ENCODE measurements at places on chromosomes 2 and 18.

DNA sequence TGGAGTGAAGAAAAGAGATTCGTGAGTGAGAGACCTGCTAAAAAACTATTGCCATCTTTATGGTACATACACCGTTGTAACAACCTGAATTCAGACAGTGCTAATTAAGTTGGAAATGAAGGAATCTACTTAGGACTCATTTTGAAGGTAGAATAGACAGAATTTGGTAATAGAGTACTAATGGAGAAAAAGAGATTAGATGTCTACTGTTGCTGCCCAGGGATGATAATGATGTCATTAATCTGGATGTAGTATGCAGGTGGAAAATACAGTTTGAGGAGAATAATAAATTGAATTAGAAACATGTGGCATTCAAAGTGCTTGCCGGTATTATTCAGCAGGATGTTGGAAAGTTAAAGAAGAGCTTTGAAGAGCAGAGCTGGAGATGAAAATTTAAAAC is 44.7 kb downstream of the DIS3L2 start:
- DNase-seq = no peak

DNA sequence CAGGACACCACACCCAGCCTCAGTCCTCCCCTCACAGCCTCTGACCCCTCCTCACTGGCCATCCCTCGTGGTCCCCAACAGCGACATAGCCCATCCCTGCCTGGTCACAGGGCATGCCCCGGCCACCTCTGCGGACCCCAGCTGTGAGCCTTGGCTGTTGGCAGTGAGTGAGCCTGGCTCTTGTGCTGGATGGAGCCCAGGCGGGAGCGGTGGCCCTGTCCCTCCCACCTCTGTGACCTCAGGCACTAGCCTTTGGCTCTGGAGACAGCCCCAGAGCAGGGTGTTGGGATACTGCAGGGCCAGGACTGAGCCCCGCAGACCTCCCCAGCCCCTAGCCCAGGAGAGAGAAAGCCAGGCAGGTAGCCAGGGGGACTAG is 7.9 kb downstream of the DES start:
- DNase-seq = no peak

GRCh38 chr2:30003128-30003527 is 81.7 kb upstream of the ALK start:
- DNase-seq = no peak

GRCh38 chr18:26574958-26575864 is 26.9 kb upstream of the KCTD1 start:
- no peak for DNase-seq

DNA sequence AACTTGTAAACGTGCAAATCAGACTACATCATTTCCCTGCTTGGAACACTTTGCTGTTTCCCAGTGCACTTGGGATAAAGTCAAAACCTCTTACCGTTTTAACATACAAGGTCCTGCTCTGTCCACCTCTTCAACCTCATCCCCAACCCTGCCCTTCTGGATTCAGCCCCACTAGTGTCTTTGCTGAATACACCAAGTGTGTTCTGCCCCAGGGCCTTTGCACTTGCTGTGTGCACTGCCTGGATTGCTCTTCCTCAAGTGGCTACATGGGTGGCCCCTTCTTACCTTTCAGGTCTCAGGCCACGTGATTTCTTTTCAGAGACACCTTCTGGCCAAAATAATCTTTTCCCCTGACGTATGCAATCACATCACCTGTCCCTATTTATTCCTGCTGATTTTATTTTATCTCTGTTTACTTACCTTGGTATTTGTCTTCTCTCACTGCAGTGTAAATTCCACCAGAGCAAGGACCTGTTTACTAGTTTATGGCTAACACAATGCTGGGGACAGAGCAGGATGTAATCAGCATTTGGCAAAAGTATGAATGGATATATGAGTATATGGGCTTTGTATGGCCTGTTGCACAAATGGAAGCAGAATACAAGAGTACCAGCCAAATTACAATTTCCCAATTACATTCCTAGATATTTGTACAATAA is 63.9 kb downstream of the MAPK4 start:
- DNase-seq = no peak

DNA sequence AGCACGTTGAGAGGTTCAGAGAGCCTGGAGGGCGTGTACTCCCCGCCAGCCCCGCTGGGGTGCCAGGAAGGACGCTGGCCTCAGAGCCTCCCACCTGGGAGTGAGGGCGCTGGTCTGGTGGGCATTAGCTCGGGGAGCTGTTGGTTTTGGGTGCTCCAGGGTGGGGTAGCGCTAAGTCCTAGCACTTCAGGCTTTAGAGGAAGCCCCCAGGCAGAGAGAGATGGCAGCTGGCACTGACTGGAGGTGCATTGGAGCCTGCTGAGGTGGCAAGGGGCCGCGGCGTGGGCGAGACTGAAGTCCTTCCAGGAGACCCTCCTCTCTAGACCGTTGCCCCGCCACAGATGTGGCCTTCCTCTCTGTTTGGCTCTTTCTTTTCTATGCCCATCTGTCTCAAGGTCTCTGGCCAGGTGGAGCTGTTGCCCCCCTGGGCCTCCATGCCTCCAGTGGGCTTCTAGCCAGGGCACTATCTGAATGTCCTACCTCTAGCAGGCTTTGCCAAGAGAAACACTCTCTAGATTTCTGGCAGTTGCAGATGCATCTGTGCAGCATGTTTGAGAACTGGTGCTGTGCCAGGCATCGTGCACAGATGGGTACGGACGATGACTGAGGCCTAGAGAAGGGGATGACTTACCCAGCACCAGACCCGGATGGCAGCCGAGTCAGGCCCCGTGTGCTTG is 6.6 kb downstream of the CAPN10 start:
- DNase-seq = peak; percentile 50

GRCh38 chr2:103135679-103136078 is 373.8 kb downstream of the TMEM182 start:
- DNase-seq = no peak

DNA sequence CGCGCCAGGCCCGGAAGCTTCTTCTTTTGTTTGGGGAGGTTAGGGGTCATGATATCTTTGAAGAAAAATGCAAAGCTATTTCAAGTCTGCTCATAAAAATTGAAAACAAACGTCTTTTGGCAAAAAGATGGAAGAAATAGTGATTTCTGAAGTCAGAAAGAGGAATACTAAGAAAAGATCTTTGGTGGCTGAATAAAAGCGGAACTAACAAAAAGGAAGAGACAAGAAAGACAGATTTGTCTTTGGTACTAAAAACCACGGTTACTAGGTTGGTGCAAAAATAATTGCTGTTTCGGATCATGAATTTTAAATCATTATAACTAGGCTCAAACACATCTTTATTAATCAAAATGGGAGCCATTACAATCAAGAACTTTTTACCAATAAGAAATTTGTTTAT is 164.6 kb upstream of the TRIB2 start:
- no peak for DNase-seq

GRCh38 chr2:5766561-5766960 is 74.4 kb downstream of the SOX11 start:
- no peak for DNase-seq

- no peak for DNase-seq
Measured at GRCh38 chr2:168290391-168290790, 43.0 kb upstream of the STK39 start.

- no peak for DNase-seq
Measured at GRCh38 chr2:240164586-240164985, 24.1 kb upstream of the OTOS start.

GRCh38 chr2:85536479-85536878 is 2.5 kb upstream of the MAT2A start:
- DNase-seq = no peak

DNA sequence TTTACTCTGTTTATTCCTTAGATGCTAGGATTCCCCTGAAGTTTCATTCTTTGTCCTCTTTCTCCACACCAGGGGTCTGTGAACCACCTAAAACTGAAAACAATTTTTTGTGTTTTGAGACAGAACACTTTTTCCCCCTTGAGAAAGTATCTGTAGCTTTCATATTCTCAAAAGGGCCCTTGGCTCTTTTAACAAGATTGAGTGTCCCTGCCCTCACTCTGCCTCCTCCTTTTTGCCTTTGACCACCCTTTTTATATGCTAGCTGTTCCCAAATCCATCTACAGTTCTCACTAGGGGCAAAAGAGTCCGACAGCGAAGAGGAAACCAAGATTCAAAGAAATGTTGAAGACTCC is 883 bp upstream of the EHBP1 start:
- no peak for DNase-seq

DNA sequence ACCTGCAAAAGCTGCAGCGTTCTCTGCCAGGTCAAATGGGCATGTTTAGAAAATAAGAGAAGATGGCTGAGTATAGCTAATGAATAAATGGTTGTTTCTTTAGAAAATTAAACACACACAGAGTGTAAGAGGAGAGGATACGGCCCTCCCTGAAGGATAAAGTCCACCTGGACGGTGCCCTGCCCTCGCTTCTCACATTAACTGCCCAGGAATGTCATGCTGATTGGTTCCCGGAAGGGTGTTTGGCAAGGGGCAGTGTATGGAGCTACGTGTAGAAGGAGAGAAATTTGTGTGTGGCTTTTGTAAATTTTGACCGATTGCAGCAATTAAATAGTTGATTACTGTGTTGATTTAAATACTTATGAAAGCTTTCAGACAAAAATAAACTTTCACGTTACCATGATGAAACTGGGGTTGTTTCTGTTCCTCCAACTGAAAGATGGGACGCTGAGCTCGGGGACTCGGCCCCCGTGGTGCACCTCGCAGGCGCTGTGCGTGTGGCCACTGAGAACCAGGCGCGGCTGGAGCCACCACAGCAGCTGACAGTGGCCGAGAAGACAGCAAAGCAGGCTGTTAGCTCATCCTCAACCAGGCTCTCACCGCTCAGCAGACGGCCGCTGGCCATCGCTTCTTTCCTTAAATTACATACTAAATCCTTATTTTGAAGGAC is 22.7 kb downstream of the MPPE1 start:
- no peak for DNase-seq

DNA sequence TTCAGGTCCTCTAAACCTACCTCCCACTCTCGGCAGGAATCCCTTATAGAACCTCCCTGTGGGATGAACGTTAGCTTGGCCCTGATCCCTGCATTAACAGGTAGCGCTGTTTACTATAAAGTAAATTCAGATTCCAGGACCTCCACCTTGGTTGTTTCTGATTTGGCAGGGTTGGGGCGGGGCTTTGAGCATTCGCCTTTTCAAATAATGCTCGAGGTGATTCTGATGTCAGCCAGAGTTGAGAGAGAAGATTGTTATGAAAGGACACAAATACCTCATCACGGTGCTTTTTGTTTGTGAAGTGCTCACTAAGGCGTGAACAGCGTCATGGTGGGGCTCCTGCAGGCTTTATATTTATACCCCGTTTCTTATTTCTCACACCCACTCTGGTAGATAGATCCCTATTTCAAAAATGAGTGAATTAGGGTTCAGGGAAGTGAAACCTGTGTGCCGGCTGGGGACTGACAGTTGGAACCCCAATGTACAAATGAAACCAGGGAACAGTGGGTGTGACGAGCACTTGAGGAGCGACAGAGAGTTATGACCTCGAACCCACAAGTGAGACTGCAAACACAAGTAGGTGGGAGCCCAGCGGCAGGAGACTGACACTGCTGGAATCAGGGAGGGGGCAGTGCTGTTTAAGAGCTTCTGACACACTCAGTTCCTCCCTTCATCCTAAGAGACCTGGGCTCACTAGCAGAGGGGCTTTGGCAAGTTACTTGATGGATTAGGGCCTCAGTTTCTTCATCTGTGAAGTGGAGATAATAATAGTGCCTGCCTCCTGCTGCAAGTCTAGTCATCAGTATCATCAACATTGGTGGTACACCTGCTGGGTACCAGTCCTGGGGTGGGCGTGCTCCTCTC is 14.2 kb upstream of the CXCR4 start:
- DNase-seq = peak; percentile 81

GRCh38 chr18:76476665-76477561 is 18.1 kb downstream of the ZNF516 start:
- DNase-seq = no peak

DNA sequence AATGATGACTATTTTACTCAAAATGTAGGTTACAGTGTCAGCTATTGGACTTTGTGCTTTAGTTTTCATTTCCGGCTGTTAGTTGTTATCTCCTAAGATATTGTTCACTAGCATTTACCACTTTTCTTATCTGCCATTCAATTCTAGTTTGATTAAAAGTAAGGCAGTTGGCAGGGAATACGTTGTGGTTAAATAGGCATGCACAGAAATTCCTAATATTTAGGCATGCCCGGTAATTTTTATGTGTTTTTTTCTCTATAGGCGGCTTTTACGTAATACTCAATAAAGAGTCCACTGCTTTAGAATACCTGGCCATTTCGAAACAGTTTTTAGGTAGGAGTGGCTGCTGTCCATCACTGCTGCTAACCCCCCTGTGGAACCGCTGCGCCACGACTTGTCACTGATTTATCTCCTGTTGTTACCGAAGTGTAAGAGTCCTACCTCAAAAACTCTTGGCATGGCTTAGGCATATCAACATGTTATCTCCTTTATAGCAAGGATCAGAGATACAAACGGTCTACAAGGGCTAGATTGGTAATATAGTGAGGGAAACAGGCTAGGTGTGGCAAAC is 39.5 kb downstream of the BABAM2 start:
- no peak for DNase-seq

GRCh38 chr2:67289921-67290371 is 107.2 kb upstream of the ETAA1 start:
- DNase-seq = no peak

GRCh38 chr2:157194097-157194688 is 63.3 kb upstream of the GALNT5 start:
- no peak for DNase-seq

GRCh38 chr18:14961991-14962390 is 214.0 kb downstream of the ANKRD30B start:
- DNase-seq = no peak

GRCh38 chr18:9827793-9828505 is 57.8 kb upstream of the TXNDC2 start:
- DNase-seq = no peak

DNA sequence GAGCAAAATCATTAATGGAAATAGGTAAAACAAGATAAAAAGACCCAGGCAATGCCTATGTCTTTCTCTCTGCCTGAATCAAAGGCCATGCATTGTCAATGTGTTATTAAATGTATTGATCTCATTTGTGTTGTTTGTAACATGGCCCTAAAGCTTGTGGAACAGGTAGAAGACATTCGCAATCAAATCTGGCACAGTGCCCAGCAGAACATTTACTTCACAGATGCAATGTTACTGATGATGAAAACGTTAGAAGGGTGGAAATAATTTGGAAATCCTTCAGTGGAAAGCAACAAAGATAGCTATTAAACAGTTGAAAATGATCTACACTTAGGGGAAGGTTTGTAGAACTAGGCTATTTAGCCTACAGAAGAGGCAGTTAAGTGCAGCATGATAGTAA is 368.2 kb downstream of the EPHA4 start:
- no peak for DNase-seq

DNA sequence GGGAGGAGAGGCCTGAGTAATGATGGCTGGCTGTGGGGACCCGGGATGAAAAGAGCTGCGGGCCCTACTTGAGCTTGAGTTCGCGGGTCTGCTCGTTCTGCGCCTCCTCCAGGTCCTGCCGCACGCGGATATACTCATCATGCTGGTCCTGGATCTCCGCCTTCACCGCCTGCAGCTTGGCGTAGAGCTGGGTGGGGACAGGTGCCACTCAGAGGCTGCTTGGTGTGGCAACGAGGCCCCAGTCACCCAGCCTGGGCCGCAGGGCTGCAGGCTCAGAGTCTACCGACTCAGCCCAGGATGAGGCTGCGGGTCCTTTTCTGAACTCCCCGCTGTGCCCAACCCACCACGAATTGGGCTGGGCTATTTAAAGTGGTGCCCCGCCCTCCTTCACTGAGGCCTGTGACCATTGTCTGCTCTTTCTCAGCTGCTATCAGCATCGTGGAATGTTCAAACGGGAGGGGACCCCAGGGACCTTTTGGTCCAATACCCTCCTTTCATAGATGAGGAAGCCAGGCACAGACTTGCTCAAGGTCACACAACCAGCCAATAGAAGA is 28.0 kb downstream of the KIF3C start:
- DNase-seq = no peak

Measured in activated effector memory CD4-positive, alpha-beta T cell treated with anti-CD3 and anti-CD28 coated beads, Interleukin-2, amount 50 U/mL, for 16 hours (primary cell).